Aorta (tissue), 5 donors: ENCODE measurements at places on chromosomes 13 and 19. TPM values are rescaled to one million over a fixed set of nuclear protein-coding genes. Genes with fewer than 3 reads are reported as not detected.

DNA sequence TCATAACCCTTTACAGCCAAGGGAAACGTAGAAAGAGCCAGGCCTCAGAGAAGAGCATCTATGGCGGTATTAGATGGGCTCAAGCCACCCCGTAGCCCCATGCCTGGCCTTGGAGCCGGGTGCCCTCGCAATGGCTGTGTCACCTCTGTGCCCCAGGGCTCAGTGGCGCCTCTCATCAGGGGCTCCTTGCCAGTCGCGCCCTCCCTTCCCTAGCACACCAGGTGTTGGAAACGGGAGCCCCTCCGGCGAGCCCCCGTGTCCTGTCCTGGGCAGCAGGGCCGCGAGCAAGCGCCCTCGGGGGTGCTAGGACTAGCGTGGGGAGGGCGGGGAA, 453 bp downstream of the ZNF256 start:
- DNase-seq: no peak

DNA sequence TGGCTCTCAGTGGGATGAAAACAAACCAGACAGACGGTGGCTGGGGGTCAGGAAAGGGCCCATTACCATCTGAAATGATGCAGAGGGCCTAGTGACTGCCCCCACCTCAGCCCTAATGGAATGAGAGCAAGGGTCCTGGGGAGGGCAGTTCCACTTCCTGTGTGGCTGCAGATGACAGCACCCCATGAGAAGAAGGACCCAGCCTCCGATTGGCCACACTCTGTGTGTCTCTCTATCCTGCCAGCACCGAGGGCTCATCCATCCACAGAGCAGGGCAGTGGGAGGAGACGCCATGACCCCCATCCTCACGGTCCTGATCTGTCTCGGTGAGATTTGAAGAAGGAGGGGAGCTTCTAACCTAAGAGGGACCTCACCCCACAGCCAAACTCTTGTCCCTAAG, 498 bp downstream of the LILRB1 start:
- DNase-seq: no peak

The ADPRHL1 gene
- total RNA-seq: 10.8 TPM

- no peak for DNase-seq
Measured at GRCh38 chr13:90526711-90527110, 820.8 kb upstream of the MIR17HG start.

- DNase-seq: no peak
Measured at GRCh38 chr13:64272681-64273080, 2857.0 kb upstream of the PCDH20 start.

- DNase-seq: no peak
Measured at GRCh38 chr13:38415233-38415632, 65.6 kb downstream of the UFM1 start.

The OLFM2 gene
- 4.8 TPM for total RNA-seq

DNA sequence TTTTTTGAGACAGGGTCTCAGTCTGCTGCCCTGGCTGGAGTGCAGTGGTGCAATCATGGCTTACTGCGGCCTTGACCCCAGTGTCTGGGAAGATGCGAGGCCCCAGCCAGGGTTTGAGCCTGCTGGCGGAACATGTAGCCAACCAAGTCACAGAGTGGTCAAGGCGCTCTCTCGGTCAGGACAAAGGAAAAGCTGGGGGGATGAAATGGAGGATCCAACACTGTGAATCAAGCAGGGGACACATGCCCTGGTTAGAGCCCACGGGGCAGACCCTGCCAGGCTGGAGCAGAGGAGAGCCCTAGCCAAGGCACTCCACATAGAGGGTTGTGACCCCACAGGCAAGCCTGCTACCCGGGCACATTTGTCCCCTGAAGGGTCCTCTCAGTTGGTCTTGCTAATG, 10.1 kb downstream of the TUBA3C start:
- no peak for DNase-seq

GRCh38 chr19:51807111-51807701, 12.2 kb downstream of the FPR3 start:
- no peak for DNase-seq
